Stimulated activated CD4-positive, alpha-beta T cell treated with anti-CD3 and anti-CD28 coated beads, TNF-alpha, amount 100 ng/mL, for 24 hours (primary cell): ENCODE measurements at places on chromosomes 12 and 14.

- DNase-seq = no peak
Observed at GRCh38 chr12:131795064-131795463, 33.1 kb upstream of the MMP17 start.

- peak; percentile 4 for DNase-seq
Observed at GRCh38 chr12:56836800-56837663, 73.9 kb downstream of the HSD17B6 start.

GRCh38 chr12:118103601-118104382 lies at the start of gene VSIG10:
Gene VSIG10, minus strand, starts transcription at chr12:118104011. Its CDS starts 340 bp downstream, at chr12:118103671.
- no peak for DNase-seq

- no peak for DNase-seq
Observed at GRCh38 chr12:121455766-121456420, 56.0 kb downstream of the RNF34 start.

DNA sequence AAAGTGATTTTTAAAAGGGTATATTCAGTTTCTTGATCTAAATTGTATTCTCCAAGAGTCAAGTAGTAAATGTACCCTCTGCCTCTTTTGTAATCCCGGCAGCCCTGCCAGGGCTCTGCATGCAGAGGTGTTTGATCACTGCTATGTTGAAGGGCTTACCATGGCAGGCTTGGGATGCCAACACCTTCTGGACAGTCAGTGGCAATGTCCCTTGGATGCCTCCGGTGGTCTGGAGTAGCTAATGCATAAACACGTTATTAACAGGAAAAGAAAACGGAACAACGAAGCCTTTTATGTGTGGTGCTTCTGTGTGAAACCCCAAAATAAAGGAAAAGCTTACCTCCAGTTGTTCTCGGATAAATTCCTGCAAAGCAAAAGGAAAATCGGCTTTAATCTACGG lies 19.9 kb downstream of the EIF2B2 start:
- DNase-seq = no peak

DNA sequence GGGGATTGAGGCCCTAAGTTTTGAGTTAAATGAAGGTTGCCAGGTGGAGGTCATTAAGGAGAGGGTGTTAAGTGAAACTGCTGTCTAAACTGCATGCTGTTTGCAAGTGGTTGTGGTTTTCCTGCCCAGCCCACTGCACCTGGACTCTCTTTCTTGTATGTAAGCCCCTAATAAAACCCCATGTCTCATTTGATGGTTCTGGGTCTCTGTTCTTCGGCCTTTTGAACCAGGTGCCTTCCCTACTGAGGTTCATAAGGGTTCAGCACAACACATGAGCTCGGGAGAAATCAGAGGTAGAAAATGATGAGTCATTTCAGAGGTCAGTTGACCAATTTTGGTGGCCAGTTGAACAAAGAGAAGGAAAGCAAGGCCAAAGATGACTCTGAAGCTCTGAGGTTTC lies 382.5 kb downstream of the RPS29 start:
- DNase-seq = no peak

DNA sequence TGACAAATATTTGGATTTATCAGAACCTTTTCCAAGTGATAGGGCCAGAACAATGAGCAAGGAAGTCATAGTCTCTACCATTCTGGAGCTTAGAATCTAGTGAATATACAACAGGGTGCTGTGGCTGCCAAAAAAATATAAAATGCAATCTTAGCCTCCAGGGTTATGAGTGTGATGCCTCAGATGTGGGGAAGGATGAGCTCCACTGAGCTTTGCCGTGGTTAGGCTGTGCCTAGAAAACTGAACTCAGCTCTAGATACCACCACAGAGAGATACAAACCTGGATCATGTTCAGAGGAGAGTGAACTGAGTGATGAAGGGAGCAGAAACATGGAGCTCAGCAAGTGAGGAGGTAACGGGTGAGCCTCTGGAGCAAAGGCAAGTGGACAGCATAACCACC lies 138.1 kb upstream of the HIF1A start:
- DNase-seq = no peak

DNA sequence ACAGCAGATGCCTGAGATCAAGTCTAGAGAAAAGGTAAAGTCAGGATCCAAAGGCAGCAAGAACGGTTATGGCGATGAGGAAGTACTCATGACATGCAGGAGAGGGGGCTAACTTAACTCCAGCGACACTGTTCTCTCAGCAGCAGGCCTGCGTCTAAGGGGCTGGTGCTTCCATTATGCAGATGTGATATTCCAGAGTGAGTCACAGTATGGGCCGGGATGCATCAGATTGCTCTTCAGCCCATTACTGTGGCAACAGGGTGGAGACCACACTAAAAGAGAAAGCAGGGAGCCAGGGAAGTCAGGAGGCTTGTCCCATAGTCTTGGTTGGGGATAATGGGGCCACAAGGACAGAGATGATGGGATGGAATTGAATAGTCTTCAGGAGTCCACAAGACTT lies 151.8 kb upstream of the NTF3 start:
- DNase-seq = no peak

DNA sequence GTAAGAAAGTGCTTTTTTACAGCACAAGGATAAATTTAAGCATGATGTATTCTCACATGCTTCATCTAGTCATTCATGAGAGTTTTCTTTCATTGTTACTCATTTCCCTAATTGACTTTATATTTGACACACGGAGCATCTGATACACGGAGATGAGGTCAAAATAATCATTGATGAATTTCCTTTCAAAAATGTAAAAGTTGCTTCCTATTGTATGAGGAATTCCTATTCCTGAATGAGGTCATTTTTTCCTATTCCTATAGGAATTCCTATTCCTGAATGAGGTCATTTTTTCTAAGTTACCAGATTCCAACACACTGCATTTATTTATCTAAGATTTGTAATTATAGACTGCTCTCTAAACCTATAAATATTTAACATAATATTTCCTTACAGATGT lies 316.7 kb upstream of the KITLG start:
- DNase-seq = no peak

- DNase-seq = no peak
Observed at GRCh38 chr12:97292588-97292987, 170.0 kb upstream of the RMST start.

DNA sequence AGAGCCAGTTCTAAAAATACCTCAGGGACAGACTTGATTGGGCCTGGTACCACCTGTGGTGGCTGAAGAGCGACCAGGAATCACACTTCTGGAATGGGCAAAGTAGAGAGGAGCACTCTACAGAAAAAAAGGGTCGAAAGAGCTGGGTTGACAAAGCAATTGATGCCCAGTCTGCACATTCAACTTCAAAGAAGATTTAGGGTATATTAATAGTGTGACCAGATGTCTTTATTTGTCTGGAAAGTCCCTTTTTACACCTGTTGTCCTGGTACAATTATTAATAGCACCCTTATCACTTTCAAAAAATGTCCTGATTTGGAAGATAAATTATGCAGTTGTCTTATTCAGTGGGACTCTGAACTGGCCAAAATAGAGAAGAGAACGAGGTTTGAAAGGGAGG lies 137.5 kb downstream of the DYRK2 start:
- DNase-seq = no peak

GRCh38 chr14:95922080-95922479 lies 45.4 kb downstream of the TUNAR start:
- no peak for DNase-seq

DNA sequence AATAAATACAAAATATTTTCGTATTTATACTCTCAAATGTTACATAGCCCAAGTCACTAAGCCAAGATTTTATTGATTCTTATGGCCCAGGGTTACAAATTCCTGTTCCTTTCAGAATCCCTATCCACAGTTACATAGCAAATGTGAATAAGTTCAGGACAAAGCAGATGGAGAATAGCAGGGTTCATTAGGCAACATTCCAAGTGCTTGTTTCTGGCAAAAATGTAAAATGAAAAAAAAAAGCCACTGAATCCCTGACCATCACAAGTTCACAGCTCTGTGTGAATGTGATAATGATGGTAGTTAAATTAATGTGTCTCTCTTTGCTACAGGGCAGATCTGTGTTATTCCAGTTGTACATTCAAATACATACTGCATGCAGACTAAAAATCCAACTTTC lies 74.6 kb downstream of the KCNC2 start:
- DNase-seq = no peak

DNA sequence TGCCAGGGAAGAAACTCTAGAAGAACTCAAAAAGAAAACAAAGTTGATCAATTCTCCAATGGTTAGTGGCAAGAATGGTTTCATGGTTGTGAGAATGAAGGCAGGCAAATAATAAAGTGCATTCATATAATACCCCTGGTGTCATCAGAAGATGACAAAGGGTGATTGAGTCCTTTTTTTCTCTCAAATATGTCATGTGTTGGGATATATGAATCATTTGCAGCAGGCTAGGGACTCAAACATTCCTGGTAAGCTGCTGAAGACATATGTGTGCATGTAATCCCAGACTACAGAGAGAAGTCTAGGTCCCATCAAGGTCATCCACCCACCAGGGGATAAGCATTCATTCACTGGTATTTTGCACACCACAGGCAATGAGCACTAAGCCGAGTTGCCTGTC lies 82.4 kb upstream of the MYF6 start:
- DNase-seq = no peak

DNA sequence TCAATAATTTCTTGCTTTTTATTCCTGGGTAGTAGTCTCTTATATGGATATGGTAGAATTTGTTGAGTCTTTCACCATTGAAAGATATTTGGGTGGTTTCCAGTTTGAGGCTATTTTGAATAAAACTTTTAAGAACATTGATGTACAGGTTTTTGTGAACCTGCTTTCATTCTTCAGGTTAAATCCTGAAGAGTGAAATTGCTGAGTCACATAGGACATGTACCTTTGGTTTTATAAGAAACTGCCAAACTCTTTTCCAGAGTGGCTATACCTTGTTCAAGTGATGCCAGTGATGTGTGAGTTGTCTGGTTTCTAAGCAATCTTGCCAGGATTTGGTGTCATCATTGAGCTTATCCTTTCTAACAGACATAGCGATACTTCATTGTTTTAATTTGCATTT lies 184.6 kb upstream of the PZP start:
- DNase-seq = no peak

DNA sequence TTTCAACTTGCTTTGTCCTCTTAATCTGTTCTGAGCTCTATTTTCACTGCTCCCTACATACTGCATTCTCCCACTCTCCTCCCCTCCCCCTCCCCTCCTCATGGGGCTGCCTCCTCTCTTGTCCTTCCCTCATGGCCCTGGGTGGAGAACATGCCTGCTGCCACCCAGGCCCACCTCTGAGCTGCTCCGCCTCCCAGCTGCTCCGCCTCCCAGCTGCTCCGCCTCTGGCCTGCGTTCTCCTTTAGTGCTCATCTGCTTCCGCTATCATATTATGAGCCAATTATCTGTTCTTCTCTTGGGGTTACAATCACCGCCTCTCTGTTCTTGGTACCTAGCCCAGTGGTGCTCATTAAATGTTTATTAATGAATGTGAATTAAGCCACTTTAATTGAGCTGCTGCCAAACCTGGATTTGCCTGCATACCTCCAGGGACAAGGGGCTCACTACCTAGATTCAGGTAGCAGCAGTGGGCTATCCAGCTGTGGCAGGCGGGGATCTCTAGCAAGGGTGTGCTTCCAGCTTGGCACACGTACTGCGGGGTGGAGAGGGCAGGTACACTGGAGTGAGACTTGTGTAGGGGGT lies 32.0 kb upstream of the FAM181A start:
- no peak for DNase-seq

DNA sequence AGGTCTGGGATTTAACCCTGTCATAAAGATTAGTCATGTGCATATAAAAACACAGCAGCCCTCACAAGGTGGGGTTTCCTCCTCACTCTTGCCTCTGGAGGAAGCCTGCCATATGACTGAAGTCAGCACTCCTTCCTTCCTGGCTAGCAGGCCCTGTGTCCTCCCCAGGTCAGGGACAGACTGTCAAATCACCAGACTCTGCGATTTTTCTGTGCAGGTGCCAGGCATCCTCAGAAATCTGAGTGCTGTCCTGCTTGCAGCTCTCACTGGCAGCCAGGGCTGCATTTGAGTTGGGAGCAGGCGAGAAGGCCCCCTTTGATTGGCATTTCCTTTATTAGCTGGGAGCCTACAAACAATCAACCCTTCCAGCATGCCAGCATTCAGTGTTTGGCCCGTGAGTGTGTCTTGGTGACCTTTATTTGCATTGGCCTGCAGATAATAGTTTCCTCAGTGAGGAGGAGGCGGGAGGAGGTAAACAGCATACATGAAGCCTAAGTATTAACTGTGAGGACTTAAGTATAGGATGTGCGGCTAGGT lies 183.8 kb upstream of the ARHGAP5 start:
- no peak for DNase-seq

GRCh38 chr12:65566751-65567150 lies 257.5 kb upstream of the HMGA2 start:
- no peak for DNase-seq

DNA sequence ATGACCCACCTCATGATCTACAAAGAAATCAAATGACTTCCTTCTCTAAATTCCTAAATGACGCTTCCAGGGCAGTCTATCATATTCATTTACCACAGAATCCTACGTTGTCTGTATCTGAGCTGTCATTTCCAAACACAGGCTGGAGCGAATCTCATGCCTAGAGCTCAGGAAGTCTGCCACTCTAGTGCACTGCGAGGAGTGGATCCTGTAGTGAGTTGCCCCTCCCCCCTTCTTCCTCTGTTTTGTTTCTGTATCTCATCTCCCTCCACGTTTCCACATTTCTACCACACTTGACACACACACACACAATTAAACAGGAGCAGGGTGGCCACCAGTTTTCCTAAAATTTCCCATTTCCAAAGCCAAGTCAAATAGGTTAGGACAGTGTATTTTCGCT lies 415.4 kb upstream of the PRICKLE1 start:
- no peak for DNase-seq

- DNase-seq = no peak
Observed at GRCh38 chr14:69392481-69392880, 5.6 kb downstream of the ERH start.

- DNase-seq = no peak
Observed at GRCh38 chr12:52508211-52508610, 12.0 kb downstream of the KRT5 start.

- DNase-seq = no peak
Observed at GRCh38 chr12:85531341-85531740, 251.3 kb downstream of the ALX1 start.

- no peak for DNase-seq
Observed at GRCh38 chr12:19208456-19208855, 78.9 kb downstream of the PLEKHA5 start.

- no peak for DNase-seq
Observed at GRCh38 chr14:73244541-73245290, 7.4 kb downstream of the PAPLN start.

- DNase-seq = no peak
Observed at GRCh38 chr14:58315606-58316005, 17.3 kb downstream of the ARID4A start.

DNA sequence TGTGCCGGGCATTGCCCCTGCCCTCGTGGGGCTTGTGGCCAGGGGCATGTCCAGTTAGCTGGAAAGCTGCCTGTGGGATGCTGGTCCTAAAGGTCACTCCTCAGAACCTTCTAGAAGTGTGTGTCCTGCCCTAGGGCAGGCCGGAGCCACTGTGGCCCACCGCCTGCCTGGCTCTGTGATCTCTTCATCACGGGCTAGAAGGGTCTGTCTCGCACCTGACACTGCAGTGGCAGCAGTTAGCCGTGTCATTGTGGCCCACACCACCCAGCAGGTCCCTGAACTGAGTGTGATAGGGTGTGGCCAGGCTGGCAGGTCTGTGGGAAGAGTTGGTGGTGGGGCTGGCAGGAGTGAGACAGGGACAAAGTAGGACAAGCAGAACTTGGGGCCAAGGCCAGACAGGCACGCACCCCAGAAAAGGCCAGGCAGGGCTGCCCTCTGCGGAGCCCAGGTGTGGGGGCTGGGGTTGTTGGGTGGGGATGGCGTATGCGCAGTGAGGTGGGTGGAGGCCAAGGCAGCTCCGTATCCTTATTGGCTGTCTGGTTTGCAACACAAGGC lies 41.2 kb downstream of the ADGRD1 start:
- DNase-seq = no peak
